ENCODE measurements at places on chromosomes 1 and 21.

GRCh38 chr1:38121231-38121680, 74.7 kb upstream of the POU3F1 start:
- H3K27me3 ChIP-seq: no peaks in the 10 kb centered on the region
- DNase-seq: no peak
- H3K4me1 ChIP-seq: no peaks in the 10 kb centered on the region

DNA sequence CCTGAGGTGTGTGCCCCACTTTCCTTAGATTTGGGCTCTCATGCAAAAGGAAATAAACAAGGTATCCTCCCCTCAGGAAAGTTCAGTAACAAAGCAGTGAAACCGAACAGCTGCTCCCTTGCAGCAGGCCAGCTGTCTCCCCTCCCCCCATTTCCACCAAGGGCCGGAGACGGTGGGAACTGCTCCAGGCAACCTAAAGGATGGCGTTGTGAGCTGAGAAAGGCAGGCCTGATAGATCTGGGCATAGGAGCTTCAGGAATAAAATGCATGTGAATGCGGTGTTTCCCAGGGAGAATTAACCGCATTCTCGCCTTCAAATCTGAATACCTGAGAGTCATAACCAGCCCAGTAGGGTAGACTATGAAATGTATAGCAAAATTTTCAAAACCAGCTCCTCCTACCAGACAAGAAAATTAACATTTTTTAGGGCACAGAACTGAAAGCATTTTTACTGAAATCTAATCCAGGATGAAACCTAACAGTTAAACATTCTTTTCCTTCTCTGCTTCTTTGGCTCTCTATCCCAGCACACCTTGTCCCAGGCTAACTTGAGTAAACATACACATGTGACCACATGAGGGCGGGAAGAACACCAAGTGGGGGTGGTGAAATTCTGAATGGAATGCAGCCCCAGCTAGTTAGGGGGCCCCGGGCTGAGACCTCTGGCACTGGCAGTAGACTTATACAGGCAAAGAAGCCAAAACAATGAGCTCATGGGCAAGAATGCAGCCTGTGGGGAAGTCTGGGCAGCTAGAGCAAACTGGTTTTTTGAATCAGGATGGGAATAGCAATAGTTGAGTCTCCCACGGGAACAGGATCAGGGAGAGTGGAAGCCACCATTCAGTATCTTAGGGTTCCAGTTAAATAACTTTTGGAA, 11.5 kb downstream of the MCL1 start:
- H3K4me1 ChIP-seq: peaks cover 56% of the 10 kb centered on the region
- no peaks in the 10 kb centered on the region for H3K27me3 ChIP-seq
- H3K27ac ChIP-seq: peak overlapping the region; percentile 82
- peak overlapping the region; percentile 18 for H3K4me3 ChIP-seq
- peak; percentile 94 for DNase-seq
- no peaks in the 10 kb centered on the region for H3K36me3 ChIP-seq

DNA sequence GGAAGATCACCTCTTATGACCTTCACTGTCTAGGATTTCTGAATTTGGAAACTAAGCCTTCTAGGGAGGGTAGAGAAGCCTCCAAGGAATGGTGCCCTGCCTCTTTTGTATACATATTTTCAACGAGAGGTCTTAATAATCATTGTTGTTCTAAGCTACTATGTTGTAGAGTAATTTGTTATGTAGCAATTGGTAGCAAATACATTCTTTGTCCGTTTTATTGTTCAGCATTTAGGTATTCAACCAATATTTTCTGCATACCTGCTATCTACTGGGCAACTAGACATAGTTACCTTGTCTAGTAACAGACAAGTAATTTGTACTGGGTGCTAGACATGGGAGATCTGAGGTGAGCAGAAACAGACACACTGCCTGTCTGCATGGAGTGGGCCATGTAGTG, 20.8 kb upstream of the NCF2 start:
- no peaks in the 10 kb centered on the region for H3K27me3 ChIP-seq
- no peak for DNase-seq
- no peak overlapping the region for H3K27ac ChIP-seq
- H3K4me3 ChIP-seq: no peak overlapping the region
- no peaks in the 10 kb centered on the region for H3K4me1 ChIP-seq

DNA sequence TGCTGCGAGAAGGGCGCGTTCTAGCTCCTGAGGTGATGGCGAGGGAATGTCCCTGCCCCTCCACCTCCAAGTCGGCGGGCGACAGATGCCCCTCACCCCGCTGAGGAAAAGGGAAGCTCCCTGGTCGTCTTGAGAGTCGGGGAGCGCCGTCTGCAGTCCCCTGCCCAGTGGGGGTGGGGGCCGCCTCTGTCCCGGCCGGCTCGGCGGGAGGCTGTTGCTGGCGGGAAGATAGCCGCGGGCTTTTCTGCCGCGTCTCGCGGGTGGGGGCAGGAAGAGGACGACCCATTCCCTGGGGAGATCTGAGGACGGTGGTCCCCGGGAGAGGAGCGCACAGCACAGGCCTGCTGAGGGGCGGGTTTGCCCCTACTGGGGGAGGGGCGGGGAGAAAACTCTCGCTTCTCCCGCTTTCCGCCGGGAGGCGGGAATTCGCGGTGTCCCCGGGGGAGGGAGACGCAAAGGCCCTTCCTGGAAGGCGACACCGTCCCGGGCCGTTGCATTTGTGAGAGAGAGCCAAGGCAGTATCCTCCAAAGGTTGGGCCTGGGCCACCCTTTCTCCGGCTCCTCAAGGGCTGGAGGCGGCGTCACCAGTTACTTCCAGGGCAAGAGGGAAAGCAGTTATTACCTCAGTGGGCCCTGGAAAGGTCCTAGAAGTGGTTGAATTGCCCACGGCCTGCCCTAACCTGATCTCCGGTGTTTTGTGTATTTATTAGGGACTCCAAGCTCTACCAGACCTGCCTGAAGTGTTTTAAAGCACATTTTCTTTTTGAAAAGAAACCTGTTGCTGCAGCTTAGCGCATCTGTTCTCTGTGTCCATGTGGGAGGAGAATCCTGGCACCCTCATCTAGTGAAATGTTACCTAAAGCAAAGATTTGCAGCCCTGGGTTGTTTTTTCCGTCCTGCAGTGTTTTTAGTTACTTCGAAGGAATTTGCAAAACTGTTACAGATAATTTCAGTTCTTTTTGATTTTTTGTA, 648 bp downstream of the S100PBP start:
- H3K36me3 ChIP-seq: no peaks in the 10 kb centered on the region
- peak overlapping the region; percentile 93 for H3K27ac ChIP-seq
- H3K4me3 ChIP-seq: peak overlapping the region; percentile 86
- peaks cover 9% of the 10 kb centered on the region for H3K4me1 ChIP-seq

GRCh38 chr21:37032877-37033471, 26.5 kb downstream of the RIPPLY3 start:
- no peaks in the 10 kb centered on the region for H3K36me3 ChIP-seq
- no peaks in the 10 kb centered on the region for H3K4me1 ChIP-seq
- H3K4me3 ChIP-seq: no peak overlapping the region

DNA sequence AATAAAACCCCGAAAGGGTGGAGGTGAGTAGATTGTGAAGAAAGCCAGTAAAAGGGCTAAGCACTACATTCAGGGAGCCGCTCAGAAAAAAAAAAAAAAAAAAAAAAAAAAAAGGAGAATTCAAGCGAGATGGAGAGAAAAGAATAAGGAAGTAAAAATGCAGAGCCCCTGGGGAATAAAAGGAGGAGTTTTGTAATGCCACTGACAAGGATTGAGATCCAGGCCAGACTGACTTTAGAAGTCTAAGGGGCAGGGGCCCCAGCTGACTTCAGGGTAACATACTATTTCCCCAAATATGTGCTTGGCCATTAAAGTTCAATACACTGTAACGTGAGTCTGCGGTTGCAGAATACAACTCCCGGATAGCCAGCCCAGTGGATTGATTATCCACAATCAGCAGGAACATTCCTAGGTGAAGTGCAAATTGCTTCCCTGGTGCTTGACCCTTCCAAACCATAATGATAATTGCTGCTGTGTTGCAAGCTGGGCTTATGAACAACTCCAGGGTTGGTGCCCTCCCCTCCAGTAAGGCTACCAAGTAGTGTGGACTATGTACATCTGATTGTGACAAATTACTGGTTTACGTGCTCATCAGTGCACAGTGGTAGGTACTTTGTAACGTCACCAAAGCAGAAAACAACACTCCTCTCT, 30.7 kb upstream of the RRP15 start:
- no peak overlapping the region for H3K27ac ChIP-seq
- no peaks in the 10 kb centered on the region for H3K36me3 ChIP-seq
- DNase-seq: no peak
- no peaks in the 10 kb centered on the region for H3K27me3 ChIP-seq
- H3K4me3 ChIP-seq: no peak overlapping the region

DNA sequence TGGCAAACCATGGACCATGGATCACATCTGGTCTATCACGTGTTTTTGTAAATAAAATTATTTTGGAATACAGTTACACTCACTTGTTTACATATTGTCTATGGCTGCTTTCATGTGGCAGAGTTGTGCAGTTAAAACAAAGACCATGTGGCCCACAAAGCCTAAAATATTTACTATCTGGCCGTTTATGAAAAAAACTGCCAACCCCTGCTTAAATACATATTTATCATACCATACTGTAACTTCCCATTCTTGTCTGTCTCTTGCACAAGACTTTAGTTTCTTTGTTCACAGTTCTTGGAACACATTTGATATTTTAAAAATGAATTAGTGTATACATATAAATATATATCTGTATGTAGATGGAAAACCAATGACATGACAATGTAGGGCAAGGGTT, 141.5 kb downstream of the PAPPA2 start:
- H3K27me3 ChIP-seq: no peaks in the 10 kb centered on the region
- DNase-seq: no peak
- no peaks in the 10 kb centered on the region for H3K4me1 ChIP-seq
- H3K4me3 ChIP-seq: no peak overlapping the region
- H3K27ac ChIP-seq: no peak overlapping the region
- no peaks in the 10 kb centered on the region for H3K36me3 ChIP-seq

DNA sequence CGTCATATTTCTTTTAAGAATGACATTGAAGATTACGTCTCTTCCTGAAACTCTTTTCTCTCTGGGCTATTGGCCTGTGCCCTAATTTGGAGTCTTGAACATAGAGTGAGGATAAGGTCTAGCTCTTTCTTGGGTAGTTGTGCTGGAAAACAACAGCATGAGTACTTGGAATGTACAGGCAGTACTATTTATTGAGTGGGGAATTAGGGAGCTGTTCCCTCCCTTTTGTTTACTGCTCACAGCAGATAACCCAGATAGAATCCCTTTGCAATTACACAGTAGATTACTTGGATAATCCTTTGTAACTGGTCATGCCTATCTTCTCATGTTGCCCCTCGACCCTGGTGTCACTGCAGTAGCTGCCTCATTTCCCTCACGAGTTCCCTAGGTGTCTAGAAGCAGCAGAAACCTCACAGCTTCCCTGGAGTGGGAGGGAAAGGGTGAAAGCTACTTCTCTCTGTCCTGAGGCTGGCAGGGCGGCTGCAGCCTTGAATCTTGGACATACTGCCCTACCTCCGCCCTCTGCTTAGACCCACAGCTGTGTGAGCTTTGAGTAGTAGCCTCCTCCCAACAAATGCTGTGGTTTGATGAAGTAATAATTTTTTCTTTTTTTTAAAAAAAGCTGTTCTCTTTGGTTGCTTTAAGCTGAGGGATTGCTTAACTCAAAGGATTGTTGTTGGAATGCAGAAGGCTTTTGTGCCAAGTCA, 70.6 kb downstream of the FGGY start:
- H3K36me3 ChIP-seq: no peaks in the 10 kb centered on the region
- no peak overlapping the region for H3K27ac ChIP-seq
- H3K27me3 ChIP-seq: no peaks in the 10 kb centered on the region
- DNase-seq: no peak
- no peaks in the 10 kb centered on the region for H3K4me1 ChIP-seq

GRCh38 chr21:44436958-44437357, 18.4 kb upstream of the LRRC3 start:
- no peak overlapping the region for H3K4me3 ChIP-seq
- no peak overlapping the region for H3K27ac ChIP-seq
- DNase-seq: no peak
- H3K4me1 ChIP-seq: no peaks in the 10 kb centered on the region

GRCh38 chr1:19969898-19970660, 9.3 kb downstream of the PLA2G2A start:
- no peak overlapping the region for H3K4me3 ChIP-seq
- no peak for DNase-seq
- H3K27me3 ChIP-seq: no peaks in the 10 kb centered on the region
- no peak overlapping the region for H3K27ac ChIP-seq

DNA sequence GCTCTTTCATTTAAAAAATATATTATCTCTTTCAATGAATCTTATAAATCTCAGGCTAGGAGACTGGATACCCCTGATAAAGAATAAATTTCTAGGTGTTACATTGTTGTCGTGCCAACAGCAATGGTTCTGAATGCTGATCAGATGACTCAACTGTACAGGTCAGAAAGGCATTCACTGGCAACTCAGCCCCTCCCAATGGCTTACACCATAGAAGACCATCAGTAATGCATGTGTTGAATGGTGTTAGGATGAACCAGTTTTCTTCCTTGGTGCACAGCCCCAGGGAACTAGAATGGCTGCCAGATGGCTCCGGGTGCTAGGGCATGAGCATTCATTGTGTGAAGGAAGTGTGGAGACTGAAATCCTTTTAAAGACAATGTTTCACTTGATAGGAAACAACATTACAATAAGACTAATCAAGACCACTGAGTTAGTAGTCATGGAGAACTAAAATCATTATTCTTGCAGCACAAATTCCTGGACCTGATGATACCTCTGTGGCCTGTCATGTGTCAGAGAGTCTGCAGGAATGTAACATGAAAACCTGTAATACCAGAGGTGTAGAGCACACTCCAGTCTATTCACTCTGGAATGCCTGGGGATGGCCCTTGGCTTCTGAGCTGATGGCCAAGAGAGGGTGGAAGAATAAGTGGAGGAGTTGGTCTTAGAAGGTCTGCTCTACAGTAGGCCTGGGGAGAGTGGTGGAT, 187.7 kb upstream of the LMO4 start:
- H3K27me3 ChIP-seq: no peaks in the 10 kb centered on the region
- H3K27ac ChIP-seq: no peak overlapping the region
- no peaks in the 10 kb centered on the region for H3K36me3 ChIP-seq
- H3K4me1 ChIP-seq: no peaks in the 10 kb centered on the region

DNA sequence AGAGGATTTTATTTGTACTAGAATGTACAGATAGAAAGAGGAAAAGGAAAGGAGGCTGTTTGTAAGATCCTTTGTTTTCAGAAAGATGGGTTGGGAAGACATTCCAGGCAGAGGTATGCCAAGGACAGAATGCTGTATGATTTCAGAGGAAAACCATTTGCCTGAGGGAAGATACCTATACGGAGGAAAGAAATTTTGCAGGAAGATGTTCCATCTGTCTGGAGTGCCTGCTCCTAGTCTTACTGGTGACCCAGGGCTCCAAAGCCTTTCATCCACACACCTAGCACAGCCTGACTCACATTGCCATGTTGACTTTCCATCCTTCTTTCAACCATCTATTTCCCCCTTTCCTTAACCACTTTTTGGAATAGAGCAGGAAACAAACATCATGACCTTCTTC, 18.2 kb downstream of the SAMD13 start:
- H3K36me3 ChIP-seq: no peaks in the 10 kb centered on the region
- DNase-seq: no peak
- no peak overlapping the region for H3K4me3 ChIP-seq
- H3K27ac ChIP-seq: no peak overlapping the region
- H3K27me3 ChIP-seq: no peaks in the 10 kb centered on the region

DNA sequence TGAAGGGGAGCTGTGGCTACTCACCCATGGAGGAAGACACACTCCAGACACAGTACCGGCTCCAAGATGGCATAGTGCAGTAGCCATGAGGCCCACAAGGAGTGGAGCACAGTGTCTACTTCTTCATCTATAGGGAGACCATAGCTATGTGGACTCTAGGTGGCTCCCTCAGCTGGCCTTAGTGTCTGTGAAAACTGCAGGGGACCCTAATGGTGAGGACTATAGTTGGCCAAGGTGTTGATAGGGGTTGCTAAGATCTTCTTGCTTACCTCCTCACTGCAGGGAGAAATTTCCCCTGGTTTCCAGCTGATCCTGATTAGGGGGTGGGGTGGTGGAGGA, 58.9 kb downstream of the DIPK1A start:
- peaks cover 3% of the 10 kb centered on the region for H3K4me1 ChIP-seq
- no peak overlapping the region for H3K4me3 ChIP-seq
- no peaks in the 10 kb centered on the region for H3K36me3 ChIP-seq
- no peak overlapping the region for H3K27ac ChIP-seq
- no peak for DNase-seq
- no peaks in the 10 kb centered on the region for H3K27me3 ChIP-seq

All from Caco-2 (cell line).